ENCODE measurements at places on chromosomes 12 and 14.

DNA sequence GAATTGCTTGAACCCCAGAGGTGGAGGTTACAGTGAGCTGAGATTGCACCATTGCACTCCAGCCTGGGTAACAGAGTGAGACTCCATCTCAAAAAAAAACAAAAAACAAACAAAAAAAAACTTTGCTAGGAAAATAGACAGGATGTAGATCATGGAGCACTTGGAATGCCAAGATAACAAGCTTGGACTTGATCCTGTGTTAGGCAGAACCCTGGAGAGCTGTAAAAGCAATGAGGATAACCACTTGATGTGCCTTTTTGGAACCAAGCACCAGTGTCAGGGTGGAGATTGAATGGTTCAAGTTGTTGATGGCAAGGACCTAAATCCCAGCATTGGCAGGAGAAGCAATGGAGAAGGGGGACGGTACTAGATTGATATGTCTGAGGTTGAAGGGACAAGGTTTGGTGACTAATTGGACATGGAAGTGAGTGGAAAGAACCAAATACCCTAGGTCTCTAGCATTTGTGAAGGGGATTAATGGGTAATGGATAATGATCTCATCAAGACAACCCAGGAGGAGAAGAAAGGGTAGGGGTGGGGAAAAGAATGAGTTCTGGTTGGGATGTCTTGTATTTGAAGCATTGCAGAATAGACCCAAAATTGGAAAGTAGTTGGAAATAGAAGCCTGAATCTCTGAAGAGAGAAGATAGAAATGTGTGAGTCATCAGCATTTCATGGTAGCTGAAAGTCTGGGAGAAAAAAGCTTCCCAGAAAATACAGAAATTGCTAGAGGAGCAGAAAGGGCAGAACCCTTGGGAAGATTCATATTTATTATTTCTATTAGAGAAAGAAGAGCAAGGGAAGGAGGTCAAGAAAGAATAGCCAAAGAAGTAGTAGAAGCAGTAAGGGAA is 176.7 kb downstream of the NUAK1 start:
- no peak for DNase-seq

GRCh38 chr12:2876431-2877046 is 435 bp downstream of the FOXM1 start:
- no peak for DNase-seq

- DNase-seq, result no peak
Measured at GRCh38 chr12:51923506-51924365, 16.4 kb downstream of the ACVRL1 start.

DNA sequence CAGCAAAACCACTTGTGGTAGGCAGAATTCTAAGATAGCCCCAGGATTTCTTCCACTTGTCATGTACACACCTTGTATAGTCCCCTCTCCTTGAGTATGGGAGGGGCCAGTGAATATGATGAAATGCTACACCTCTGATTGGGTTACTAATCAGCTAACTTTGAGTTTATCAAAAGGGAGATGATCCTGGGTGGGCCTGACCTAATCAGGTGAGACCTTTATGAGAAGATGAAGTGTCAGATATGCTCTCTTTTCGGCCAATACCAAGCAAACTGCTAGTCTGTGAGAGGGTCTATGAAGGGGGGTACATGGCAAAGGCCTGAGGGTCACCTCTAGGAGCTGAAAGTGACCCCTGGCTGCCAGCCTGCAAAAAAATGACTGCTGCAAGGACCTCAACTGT is 154.3 kb upstream of the CRY1 start:
- no peak for DNase-seq

DNA sequence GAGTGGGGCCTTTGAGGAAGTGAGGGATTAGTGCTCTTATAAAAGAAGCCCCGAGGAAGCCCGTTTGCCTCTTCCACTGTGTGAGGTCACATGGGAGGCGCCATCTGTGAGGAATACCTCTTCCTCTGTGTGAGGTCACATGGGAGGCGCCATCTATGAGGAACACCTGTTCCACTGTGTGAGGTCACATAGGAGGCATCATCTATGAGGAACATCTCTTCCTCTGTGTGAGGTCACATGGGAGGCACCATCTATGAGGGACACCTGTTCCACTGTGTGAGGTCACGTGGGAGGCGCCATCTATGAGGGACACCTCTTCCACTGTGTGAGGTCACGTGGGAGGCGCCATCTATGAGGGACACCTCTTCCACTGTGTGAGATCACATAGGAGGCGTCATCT is 69.7 kb downstream of the SLC24A4 start:
- DNase-seq, result no peak

DNA sequence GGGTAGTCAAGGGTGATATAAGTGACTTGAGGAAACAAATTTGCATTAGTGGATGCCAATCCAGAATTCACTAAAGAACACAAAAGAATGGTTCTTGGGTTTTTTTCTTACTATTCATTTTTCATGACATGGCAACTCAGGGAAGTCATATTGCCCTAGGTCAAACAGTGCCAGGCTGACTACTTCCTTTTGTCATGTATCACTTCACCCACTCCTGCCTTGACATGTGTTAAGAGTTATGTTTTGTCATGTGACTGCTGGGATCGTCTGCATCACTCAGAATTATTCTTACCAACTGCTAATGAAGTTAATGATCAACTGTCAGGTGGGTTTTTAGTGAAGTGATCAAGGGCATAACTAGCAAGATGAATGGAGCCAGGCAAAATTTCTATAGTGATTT is 74.2 kb downstream of the PRORP start:
- DNase-seq, result no peak

DNA sequence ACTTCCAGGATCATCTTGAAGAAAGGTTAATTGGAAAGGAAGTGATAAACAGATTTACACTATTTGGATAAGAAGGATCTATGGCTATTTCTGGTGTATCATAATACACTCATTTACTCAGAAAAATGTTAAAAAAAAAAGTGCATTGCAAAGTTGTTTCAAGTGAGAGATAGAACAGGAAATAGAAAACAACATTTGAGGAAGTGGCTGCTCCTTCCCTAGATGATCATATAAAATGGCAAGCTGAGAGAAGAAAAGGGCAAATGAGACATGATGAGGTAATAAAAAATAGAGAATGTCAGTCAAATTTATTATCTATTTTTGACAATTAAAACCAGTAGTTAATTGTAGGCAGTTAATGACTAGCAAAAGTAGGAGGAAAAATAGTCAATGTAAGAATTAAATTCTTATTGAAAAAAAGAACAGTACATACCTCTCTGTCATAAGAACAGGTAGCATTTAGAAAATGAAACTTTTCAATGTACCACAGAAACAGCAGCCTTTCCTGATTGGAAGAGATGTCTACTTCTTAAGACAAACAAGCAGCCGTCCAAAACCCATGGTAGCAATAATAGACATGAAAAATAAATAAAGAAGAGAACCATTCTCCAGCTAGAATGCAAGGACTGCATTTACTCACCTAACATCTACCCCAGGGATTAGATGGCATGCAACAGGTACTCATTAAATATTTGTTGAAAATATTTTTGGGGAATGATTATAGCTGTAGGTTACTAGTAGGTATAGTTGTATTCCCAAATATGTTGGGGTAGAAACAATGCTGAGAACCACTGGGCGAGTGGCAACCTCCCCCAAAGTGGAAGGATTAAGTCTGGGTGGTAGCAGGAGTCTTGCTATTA is 63.9 kb upstream of the GRIP1 start:
- DNase-seq, result no peak

DNA sequence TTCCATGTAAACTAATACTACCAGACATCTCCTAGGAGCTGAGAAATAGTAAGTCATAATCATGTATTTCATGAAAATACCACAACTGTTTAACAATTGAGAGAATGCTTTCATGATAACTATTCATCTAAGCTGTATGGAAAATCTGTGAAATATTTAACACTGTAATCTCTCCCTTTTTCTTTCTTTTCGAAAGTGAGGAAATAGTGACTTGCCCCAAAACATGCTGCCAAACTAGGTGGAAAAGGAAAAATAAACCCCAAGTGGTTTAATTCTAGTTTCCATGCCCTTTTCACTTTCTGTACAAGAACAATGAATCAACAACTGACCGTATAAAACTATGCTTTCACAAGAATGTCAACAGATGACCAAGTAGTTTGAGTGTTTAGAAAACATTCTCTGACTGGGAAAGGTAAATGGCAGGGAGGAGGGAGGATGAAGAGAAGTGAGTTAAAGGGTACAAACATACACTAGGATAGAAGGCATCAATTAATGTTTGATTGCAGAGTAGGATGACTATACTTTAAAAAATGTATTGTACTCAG is 147.5 kb upstream of the AVPR1A start:
- DNase-seq, result no peak

DNA sequence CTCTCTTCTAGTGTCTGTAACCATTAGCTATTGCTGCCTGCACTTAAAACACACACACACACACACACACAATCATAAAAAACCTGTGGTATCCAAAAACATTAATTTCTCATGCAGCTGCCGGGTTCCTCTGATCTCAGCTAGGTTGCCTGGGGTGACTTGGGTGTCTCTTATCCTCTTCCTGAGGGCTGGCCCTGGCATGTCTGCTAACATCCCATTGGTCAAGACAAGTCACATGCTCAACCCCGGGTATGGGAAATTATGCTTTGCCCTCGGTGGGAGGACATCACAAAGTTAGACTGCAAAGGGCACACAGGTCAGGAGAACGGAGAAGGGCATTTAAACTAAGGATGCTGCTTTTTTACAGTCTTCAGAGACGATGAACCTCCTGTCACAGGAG is 55.7 kb downstream of the TRPV4 start:
- DNase-seq, result no peak

DNA sequence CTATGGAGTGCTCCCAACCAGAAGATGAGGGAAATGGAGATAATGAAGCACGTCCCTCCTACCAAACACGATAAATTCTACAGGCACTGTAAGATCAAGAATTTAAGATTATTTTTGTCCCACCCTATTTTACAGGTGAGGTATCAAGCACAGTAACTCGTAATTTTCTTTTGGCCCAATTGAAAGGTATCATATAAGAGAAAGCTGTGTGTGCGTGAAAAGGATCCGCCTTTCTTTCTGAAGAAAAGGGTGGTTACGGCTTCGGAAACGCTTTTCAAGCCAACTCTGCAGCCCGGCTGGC is 733 bp upstream of the KLHDC2 start:
- no peak for DNase-seq

Measured in glomerular endothelial cell (primary cell).